CD4-positive, alpha-beta T cell (primary cell): ENCODE measurements at places on chromosomes 6 and 20.

DNA sequence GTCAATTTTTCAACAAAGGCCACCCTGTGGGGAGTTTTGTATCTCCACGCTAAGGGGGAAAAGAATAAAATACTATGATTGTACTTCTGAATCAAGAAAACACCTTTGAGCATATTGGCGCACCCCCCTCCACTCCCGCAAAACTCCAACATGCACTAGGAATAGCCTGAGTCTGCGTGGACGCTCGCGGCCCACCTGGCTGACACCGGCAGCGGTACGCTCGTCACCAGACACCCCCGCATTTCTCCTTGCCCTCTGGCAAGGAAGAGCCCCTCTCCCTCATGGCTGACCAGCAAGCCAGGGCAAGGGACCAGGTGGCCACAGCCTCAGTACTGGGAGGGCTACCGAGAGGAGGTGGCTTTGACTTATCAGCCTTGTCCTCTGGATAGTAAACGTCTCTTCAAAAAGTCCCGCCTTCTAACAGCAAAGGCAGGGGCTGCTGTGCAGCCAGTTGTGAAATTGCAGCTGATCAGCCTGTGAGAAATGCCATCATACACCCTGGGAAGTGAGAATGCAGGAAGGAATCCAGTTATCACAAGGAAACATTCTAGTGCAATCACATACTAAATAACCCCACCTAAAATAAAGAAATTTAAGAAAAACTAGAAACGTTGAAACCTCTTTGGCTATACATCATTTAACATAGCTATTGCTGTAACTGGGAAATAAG, 84.2 kb downstream of the HUS1B start:
- no peak overlapping the region for H3K27ac ChIP-seq
- peaks cover 64% of the 10 kb centered on the region for H3K36me3 ChIP-seq

DNA sequence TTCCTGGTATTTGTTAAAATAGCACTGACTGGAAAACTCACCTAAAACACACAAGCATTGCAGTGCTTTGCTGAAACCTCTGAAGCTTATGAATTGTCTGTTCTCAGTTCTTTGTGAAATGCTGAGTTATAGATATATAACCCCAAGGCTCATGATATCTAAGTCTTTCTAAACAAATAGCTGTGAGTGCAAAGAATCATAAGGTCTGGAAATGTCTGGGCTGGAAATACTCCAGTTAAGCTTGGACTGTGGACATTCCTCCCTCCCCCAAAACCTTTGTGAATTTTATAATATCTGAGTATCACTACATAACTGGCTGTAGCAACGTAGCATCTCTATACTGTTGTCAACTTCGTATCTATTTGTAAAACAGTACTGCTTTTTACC, 69.1 kb downstream of the CBLN4 start:
- DNase-seq: no peak
- no peak overlapping the region for H3K27ac ChIP-seq
- H3K4me3 ChIP-seq: no peak overlapping the region
- H3K27me3 ChIP-seq: no peaks in the 10 kb centered on the region
- no peaks in the 10 kb centered on the region for H3K4me1 ChIP-seq

- no peaks in the 10 kb centered on the region for H3K4me1 ChIP-seq
- H3K27me3 ChIP-seq: peaks cover 24% of the 10 kb centered on the region
- no peaks in the 10 kb centered on the region for H3K36me3 ChIP-seq
- H3K27ac ChIP-seq: no peak overlapping the region
- no peak overlapping the region for H3K4me3 ChIP-seq
Measured at GRCh38 chr6:29447670-29448069, 8.6 kb downstream of the OR10C1 start.

GRCh38 chr6:53854843-53855567, 60.2 kb downstream of the LRRC1 start:
- DNase-seq: peak; percentile 28
- no peak overlapping the region for H3K27ac ChIP-seq
- H3K4me1 ChIP-seq: peaks cover 3% of the 10 kb centered on the region

DNA sequence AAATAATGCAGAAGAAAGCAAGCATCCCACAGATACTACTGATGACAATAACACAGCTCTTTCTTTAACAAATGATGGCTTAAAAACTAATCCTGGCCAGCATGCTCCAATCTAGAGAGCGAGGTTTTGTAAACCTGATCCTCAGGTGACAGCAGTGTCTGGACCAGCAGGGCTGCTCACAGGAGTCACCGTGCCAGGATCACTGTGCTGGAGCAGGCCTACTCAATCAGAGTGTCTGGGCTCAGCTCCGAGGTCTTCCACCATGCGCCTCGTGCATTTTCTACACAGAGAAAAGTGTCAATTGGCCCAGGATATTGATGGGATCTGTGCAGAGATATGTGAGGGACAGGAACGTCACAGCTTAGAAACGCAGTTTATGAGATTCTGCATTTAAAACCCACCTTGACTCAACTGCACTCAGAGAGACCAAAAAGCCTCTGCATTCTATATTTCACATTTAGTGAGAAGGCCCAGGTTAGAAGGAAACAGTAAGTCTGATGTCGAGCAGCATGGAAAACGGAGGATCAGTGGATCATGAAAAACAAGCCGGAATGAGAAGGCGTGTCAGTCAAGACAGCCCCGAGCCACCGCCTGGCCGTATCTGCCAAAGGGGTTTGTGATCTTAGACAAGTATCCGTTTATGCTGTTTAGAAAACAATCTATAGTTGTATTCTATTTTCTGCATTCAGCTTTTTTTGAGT, 7.8 kb downstream of the RAMACL start:
- no peaks in the 10 kb centered on the region for H3K4me1 ChIP-seq
- no peaks in the 10 kb centered on the region for H3K36me3 ChIP-seq
- DNase-seq: no peak
- no peak overlapping the region for H3K27ac ChIP-seq

GRCh38 chr20:15411781-15412180, 1074.4 kb upstream of the FLRT3 start:
- H3K27ac ChIP-seq: no peak overlapping the region
- no peaks in the 10 kb centered on the region for H3K27me3 ChIP-seq
- no peak overlapping the region for H3K4me3 ChIP-seq
- DNase-seq: no peak
- H3K4me1 ChIP-seq: no peaks in the 10 kb centered on the region
- H3K36me3 ChIP-seq: no peaks in the 10 kb centered on the region

DNA sequence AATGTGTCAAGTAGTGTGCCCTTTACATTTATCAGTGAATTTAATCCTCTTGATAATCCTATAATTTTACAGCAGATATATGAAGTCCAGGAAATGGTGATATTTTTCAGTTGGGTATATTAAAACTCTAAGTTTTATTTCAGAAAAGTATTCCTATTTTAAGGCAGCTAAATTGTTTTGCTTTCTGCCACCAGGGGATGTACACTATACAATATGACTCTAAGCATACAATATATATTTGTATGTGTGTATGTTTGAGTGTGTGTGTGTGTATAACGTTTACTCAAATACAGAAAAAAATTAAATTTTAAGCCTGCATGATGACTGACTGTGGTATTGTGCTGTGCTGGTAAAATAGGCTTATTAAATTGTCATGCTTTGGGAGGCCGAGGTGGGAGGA, 102.0 kb upstream of the RUNX2 start:
- H3K36me3 ChIP-seq: no peaks in the 10 kb centered on the region
- H3K27me3 ChIP-seq: no peaks in the 10 kb centered on the region
- H3K4me3 ChIP-seq: no peak overlapping the region
- H3K4me1 ChIP-seq: no peaks in the 10 kb centered on the region
- DNase-seq: no peak

DNA sequence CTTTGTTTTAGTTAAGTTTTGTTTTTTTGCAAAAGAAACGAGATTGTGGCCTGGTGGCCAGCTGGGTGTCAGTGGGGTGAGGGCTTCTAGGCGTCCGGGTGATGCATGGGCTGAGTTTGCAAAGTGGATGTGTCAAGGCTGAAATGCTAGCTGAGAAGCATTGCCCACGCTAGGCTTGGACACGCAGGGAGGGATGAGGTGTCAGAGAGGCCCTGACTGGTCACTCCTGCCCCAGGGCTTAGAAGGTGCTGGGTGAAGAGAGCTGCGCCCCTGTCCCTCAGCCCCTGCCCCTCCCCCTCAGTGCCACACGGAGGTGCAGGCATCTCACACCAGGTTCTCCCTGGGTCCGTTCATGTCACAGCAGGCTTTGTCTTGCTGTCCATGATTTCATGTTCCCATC, 8.1 kb downstream of the OSBPL2 start:
- H3K27ac ChIP-seq: no peak overlapping the region
- H3K4me3 ChIP-seq: no peak overlapping the region
- H3K27me3 ChIP-seq: no peaks in the 10 kb centered on the region
- peaks cover 26% of the 10 kb centered on the region for H3K4me1 ChIP-seq

- no peaks in the 10 kb centered on the region for H3K36me3 ChIP-seq
- no peak overlapping the region for H3K4me3 ChIP-seq
- DNase-seq: no peak
- H3K27ac ChIP-seq: no peak overlapping the region
- H3K27me3 ChIP-seq: no peaks in the 10 kb centered on the region
- no peaks in the 10 kb centered on the region for H3K4me1 ChIP-seq
Measured at GRCh38 chr6:48736501-48737206, 625.7 kb upstream of the PTCHD4 start.

GRCh38 chr6:98566126-98566525, 268.2 kb upstream of the POU3F2 start:
- H3K4me1 ChIP-seq: no peaks in the 10 kb centered on the region
- no peaks in the 10 kb centered on the region for H3K27me3 ChIP-seq
- no peaks in the 10 kb centered on the region for H3K36me3 ChIP-seq
- DNase-seq: no peak
- no peak overlapping the region for H3K4me3 ChIP-seq

GRCh38 chr20:63167918-63168520, 47.9 kb downstream of the YTHDF1 start:
- H3K27me3 ChIP-seq: peaks cover 17% of the 10 kb centered on the region
- H3K4me1 ChIP-seq: no peaks in the 10 kb centered on the region
- H3K36me3 ChIP-seq: no peaks in the 10 kb centered on the region
- no peak overlapping the region for H3K27ac ChIP-seq
- no peak overlapping the region for H3K4me3 ChIP-seq

DNA sequence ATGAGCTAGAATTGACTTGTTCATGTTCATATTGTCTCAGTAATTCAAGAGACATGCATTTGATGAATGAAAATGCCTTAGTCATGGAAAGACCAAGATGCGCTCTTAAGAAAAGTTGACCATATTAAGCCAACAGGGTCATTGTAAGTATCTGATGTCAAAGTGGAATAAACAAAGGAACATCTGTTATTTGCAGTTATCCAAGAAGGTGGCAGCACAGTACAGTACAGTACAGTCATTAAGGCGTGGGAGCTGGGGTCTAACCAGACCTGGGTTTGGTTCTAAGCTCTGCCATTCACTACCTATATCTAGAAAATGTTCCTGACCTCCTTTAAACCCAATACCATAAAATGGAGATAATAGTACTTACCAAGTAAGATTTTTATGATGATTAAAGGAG, 178.1 kb downstream of the BACH2 start:
- H3K27ac ChIP-seq: no peak overlapping the region
- no peaks in the 10 kb centered on the region for H3K4me1 ChIP-seq
- H3K27me3 ChIP-seq: no peaks in the 10 kb centered on the region
- DNase-seq: no peak

GRCh38 chr6:85252552-85252951, 197.3 kb upstream of the NT5E start:
- DNase-seq: no peak
- no peak overlapping the region for H3K27ac ChIP-seq
- no peaks in the 10 kb centered on the region for H3K27me3 ChIP-seq
- H3K4me1 ChIP-seq: no peaks in the 10 kb centered on the region
- no peaks in the 10 kb centered on the region for H3K36me3 ChIP-seq
- no peak overlapping the region for H3K4me3 ChIP-seq

- no peaks in the 10 kb centered on the region for H3K4me1 ChIP-seq
- no peak overlapping the region for H3K4me3 ChIP-seq
- H3K27me3 ChIP-seq: no peaks in the 10 kb centered on the region
- DNase-seq: no peak
- H3K36me3 ChIP-seq: no peaks in the 10 kb centered on the region
Measured at GRCh38 chr6:68506911-68507310, 128.2 kb upstream of the ADGRB3 start.

DNA sequence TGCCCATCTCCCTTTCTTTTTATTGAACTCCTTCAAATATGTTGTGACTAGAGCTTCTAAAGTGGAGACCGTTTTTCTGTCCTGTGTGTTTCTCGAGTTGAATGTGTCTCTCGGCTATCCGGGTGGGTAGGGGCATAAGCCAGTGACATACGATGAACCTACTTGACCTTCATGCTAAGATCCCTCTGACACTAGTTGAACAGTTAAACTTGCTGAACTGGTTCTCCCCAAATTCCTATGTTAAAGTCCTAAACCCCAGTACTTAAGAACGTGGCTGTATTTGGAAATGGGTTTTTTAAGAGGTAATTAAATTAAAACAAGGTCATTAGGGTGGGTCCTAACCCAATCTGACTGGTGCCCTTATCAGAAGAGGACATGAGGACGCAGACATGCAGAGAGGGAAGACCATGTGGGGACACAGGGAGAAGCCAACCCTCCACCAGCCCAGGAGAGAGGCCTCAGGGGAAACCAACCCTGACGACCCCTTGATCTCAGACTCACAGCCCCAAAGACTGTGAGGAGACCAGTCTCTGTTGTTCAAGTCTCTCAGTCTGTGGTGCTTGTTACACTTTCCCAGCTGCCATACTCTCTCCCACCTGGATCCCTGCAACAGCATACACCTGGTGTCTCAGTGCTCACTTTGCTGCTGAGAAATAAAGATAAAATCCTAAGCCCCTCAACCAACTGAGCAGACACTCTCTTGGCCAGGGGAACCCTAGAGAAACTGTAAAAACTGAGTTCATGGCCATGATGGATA, 208.4 kb downstream of the MYLK4 start:
- peaks cover 24% of the 10 kb centered on the region for H3K4me1 ChIP-seq
- H3K27ac ChIP-seq: no peak overlapping the region
- no peak for DNase-seq
